ENCODE measurements at places on chromosomes 1 and 21. TPM values are rescaled to one million over a fixed set of nuclear protein-coding genes. Genes with fewer than 3 reads are reported as not detected.

FALEC gene
- 0.33 TPM for total RNA-seq

GOLT1A gene
- total RNA-seq = 3.3 TPM

LCE1B gene
- not detected for total RNA-seq

CFHR2 gene
- total RNA-seq = not detected

FCAMR gene
- not detected for total RNA-seq

TEDDM1 gene
- total RNA-seq = not detected

OR2T35 gene
- total RNA-seq = not detected

PROK1 gene
- total RNA-seq = not detected

RPTN gene
- 0.02 TPM for total RNA-seq

PGBD2 gene
- total RNA-seq = 3.5 TPM

CHODL gene
- not detected for total RNA-seq

GPR37L1 gene
- 0.10 TPM for total RNA-seq

FHAD1 gene
- total RNA-seq = 0.39 TPM

WDR64 gene
- not detected for total RNA-seq

EPHA10 gene
- total RNA-seq = 0.95 TPM
